ENCODE measurements at places on chromosomes 5 and 9.
A peak's percentile ranks its signal among the peaks of the same experiment; 100 is the strongest.

- peak; percentile 25 for DNase-seq
Measured at GRCh38 chr5:151270599-151270998, 17.6 kb downstream of the GM2A start.

DNA sequence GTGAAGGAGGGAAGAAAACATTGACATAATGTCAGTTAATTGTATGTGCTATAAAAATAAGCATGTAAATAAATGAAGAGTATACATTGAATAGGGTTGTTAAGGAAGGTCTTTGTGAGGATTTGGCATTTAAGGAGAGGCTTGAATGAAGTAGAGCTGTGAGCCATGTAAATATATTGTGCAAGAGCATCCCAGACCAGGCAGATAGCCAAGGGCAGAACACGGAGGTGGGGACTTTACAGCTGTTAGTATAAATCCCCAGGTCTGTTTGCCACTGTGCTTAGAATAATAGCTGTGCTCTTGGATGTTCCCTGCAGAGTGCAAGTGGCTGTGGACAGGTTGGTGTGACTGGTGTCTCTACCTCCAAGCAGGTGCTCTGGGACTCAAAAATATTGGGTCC lies 211.7 kb downstream of the LRRC70 start:
- no peak for DNase-seq

- DNase-seq = no peak
Measured at GRCh38 chr9:116061546-116062205, 91.9 kb upstream of the PAPPA start.

GRCh38 chr5:149959406-149960236 lies 937 bp upstream of the SLC26A2 start:
- peak; percentile 62 for DNase-seq

GRCh38 chr9:34993502-34994259 lies 4.1 kb downstream of the DNAJB5 start:
- peak; percentile 73 for DNase-seq

DNA sequence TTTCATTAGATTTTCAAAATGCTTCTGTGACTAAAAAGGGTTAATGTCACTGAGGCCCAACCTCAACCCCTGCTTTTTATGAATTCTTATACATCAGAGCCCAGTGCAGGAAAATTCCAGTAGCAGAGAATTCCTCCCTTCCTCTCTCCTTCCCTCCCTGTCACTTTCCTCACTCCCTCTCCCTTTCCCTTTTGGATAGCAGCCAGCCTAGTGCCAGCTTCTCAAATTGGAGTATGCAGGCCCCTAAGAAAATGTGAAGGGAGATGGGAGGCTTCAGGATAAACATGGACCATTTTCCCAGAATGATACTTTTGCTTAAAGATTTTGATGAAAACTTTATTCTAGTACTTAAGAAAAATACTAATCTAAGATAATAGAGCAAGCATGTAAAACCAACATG lies 507.4 kb downstream of the KDM4C start:
- no peak for DNase-seq
